ENCODE measurements at places on chromosomes 1 and 21. TPM values are rescaled to one million over a fixed set of nuclear protein-coding genes. Genes with fewer than 3 reads are reported as not detected.
A peak's percentile ranks its signal among the peaks of the same experiment; 100 is the strongest.

The MYOC gene
- 0.55 TPM for total RNA-seq

DNA sequence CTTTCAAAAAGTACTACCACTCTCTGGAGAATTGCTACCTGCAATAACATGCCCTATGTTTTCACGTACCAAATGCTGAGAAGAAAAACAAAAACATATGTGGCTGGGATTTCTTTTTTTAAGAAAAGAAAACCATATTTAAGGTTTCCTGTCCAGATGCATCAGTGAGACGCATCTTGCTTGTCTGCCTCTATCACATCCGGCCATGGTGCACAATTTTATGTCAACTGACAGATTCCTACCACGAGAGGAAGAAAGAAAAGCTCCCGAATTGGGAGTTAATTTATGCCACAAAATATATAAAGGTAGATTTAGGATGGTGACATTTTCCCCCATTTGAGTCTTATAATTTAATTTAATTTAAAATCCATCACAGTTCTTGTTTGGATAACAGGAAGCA lies 62.3 kb upstream of the COL24A1 start:
- DNase-seq, result no peak

- no peak for DNase-seq
Measured at GRCh38 chr1:40141878-40142535, 19.2 kb upstream of the RLF start.

The TMEM51 gene
- total RNA-seq, result 26.2 TPM

- no peak for DNase-seq
Measured at GRCh38 chr1:166273618-166274017, 106.8 kb upstream of the FAM78B start.

- DNase-seq, result no peak
Measured at GRCh38 chr1:235661568-235661967, 12.0 kb upstream of the GNG4 start.

The ZNF593OS gene
- total RNA-seq, result not detected

DNA sequence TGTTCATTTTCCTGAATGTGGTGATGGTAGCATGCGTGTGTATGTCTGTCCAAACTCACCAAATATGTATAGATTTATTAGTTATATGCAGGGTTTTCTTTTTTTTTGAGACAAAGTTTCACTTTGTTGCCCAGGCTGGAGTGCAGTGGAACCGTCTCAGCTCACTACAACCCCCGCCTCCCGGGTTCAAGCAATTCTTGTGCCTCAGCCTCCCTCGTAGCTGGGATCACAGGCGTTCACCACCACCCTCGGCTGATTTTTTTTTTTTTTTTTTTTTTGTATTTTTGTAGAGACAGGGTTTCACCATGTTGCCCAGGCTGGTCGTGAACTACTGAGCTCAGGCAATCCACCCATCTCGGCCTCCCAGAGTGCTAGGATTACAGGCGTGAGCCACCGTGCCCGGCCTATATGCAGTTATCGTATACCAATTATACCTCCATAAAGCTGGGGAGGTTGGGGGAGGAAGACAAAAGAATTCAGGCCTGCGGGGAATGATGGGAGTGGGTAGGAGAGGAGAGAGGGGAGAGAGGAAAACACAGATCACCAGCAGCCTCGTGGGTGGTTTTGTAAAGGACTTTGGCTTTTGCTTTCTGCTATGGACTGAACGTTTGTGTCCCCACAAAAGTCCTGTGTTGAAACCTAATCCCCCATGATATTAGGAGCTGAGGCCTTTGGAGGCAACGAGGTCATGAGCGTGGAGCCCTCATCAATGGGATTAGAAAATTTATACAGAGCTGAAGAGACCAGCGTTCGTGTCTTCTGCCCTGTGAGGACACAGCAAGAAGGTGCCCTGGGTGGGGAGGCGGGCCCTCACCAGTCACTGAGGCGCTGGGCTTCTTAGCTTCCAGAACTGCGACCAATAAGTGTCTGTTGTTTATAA lies 4.4 kb upstream of the HNRNPU start:
- no peak for DNase-seq

- no peak for DNase-seq
Measured at GRCh38 chr1:170284951-170285350, 139.2 kb downstream of the NTMT2 start.

DNA sequence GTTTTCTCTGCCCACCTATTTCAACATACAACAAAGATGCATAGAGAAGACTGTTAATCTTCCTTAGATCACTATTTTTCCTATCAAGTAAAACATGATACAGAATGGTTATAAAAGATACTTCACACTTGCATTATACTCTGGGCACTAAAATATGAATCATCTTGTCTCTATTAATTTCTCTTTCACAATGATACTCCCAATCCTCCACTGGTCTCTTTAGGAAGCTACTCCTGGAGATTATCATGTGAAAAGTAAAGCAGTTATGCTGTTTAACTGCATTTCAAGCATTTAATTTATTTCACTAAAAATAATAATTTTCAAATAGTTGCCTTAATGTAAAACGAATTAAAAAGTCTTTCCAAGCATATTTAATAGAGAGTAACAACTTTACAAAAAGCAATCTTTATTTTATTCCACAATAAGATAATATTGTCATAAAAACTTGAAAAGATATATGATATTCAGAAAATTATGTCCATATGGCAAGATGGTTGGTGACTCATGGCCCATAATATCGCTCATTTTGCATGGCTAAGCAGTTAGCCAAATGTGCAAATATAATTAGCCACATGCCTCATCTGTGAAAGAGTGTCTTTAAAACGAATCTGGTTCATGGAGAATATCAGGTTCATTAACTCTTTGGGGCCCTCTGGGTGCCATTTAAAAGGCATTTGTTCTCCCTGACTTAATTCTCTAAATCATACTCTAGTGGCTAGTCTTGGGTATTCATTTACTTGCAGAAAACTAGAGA lies 1569.0 kb upstream of the B3GALT2 start:
- no peak for DNase-seq

The LCA5L gene
- 1.8 TPM for total RNA-seq

GRCh38 chr1:232227306-232227705 lies 402.6 kb downstream of the SIPA1L2 start:
- DNase-seq, result no peak

- no peak for DNase-seq
Measured at GRCh38 chr1:115958866-115959265, 17.4 kb upstream of the SLC22A15 start.

DNA sequence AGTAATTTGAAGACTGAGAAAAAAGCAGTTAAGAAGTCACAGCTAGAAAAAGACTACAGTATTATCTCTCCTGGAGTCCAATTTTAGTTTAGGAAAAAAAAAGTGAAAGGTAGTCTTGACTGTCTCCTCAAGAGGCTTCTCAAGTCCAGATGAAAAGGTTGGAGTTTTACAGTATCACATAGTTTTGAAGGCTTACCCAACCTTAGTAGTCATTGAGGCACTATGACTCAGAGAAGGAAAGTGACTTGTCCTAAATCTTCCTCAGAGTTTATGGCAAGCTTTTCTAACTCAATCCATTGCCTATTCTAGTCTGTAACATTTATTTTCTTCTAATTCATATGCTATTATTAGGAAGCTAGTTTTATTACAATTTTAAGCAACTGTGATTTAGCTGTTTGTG lies 174.9 kb downstream of the DPYD start:
- DNase-seq, result no peak

GRCh38 chr21:36661511-36662309 lies 37.2 kb upstream of the SIM2 start:
- DNase-seq, result no peak

DNA sequence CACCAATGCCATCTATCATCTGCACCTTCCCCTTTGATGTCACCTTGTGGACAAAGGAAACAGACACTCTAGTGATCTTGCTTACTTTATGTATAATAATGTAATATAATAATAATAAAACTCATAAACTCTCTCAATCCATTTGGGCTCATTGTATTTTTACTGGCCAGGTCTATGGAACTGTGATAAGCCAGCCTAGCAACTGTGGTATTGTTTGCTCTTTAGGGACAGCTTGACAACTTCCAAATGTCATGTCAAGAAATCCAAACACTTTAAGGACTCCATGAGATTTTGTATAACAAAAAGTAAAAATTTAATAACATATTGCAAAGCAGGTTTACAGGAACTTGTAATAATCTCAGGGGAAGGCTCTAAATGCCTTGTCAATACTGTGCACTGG lies 1163.4 kb upstream of the TMPRSS15 start:
- no peak for DNase-seq

The ZSCAN20 gene
- total RNA-seq, result 3.4 TPM

The KCNJ6 gene
- 1.3 TPM for total RNA-seq

- DNase-seq, result peak; percentile 43
Measured at GRCh38 chr1:54810153-54810942, 9.2 kb upstream of the TTC22 start.

The SPATC1L gene
- total RNA-seq, result 3.4 TPM

DNA sequence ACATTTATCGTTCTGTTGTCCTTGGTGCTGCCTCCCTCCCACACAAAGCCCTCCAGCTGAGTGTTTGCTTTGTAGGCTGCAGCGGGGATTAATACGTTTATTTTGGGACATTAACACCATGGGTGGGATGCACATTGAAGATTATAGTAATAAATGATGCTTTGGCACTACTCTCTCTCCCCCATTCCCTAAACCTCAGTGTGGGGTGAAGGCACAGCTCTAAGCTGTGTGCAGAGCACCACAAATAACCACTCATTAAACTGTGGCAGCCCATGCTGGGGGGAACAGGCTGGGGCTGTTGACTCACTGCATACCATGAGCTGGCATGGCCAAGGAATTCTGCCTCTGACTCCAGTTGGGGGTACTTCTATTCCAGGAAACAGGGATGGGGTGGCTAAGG lies 7.7 kb downstream of the PCP4L1 start:
- DNase-seq, result no peak

DNA sequence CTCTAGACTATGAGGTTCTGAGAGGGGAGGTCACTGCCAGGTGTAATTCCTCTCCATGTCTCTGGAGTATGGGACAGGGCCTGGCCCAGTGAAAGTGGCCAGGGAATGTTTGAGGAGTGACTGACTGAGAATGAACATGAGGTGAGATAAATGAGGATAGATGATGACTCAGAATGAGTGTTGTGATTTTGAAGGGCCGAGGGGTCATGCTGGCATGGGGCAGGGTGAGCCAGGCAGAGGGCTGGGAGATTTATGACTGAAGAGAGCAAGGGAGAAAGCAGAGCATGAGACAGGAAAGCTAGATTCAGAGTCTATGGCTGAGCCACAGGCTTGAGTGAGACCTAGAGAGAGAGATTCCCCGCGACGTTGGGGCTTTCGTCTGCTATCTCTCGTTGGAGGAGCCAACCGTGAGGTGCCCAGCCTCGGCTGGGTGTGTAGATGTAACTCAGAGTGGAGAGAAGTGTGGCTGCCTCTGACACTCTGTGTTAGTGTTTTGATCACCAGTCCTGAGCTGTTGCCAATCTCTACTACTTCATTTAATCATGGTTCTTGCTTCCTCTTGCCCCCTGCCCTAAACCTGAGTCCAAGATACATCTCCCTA lies 50.1 kb downstream of the FOXD2 start:
- no peak for DNase-seq

DNA sequence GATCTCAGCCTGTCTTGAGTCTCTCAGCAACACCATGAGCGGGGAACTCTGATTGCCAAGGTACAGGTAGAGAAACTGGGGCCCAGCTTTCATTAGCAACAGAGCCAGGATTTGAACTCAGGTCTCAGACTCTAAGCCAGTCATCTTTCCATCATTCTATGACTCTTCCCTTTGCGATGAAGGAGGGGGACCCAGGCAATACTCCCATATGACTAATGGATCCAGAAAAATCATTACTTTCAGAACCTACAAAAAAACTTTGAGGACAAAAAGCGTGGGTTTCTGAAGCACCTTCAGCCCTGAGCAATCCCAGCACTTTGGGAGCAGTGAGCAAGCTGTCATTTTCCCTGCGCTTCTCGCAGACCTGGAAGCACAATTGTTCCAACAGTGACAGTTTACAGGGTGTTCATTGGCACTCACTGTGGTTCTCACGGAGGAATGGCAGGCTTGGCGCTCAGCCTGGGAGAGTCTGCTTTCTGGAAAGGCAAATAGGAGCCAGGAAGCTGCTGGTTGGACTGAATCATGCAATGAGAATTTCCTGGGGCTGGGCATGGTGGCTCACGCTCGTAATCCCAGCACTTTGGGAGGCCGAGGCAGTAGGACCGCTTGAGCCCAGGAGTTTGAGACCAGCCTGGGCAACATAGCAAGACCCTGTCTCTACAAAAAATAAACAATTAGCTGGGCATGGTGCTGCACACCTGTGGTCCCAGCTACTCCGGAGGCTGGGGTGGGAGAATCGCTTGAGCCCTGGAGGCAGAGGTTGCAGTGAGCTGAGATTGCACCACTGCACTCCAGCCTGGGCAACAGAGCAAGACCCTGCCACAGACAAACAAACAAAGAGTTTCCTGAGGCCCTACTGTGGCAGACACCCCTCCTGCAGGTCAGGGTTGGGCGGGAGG lies 40.1 kb downstream of the SLC2A7 start:
- peak; percentile 71 for DNase-seq

GRCh38 chr21:45113543-45113942 lies 39.2 kb downstream of the ADARB1 start:
- DNase-seq, result no peak

DNA sequence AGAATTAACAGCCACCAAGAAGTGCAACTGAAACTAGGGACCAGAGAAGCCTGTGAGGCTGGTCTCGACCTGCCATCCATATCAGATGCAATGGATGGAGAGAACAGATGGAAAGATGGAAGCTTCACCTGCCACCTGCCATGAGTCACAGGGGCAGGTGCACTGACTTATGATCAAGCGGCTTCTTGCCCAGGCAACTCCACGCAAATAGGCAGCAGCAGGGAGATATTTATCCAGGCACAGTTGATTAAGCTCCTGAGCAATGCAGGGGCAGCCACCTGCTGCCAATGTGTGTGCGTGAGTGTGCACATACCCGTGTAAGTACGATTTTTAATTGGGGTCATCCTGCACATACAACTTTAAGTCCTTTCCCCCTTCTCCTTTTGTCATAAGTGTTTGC lies 174.2 kb downstream of the PTPRU start:
- no peak for DNase-seq

DNA sequence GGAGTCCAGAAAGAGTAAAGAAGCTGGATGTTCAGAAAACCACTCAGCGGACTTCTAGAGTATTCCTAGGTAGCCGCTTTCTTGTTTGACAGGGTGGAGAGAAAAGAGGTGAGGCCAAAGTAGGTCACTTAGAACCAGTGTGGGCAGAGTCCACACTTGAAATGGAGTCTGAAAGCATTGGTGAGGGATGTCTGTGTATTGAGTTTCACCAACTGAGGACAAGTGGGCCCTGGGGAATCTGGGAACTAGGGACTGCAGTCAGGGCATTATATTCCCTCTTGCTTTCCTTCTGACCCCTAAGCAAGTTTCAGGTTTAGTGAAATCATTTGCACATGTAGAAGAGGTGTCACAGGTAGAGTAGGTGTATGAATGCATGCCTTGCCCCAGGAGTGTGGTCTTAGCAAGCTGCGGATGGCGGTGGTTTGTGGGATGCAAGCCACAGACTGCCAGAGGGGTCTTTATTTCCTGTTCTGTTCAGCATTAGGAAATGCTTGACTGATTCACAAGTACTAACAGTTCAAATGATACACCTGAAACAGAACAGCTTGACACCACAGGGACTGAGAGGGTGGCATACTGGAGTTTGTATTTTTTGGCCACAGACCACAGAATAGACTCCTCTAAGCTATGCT lies 1.1 kb upstream of the GNG12 start:
- DNase-seq, result no peak

The SLC44A5 gene
- 0.16 TPM for total RNA-seq

GRCh38 chr21:32765058-32765457 lies 6.5 kb downstream of the PAXBP1 start:
- no peak for DNase-seq

The CFHR2 gene
- not detected for total RNA-seq

The MEX3A gene
- total RNA-seq, result 1.3 TPM
